NCI-H2107 (cell line): ENCODE measurements at places on chromosomes 4 and X.

DNA sequence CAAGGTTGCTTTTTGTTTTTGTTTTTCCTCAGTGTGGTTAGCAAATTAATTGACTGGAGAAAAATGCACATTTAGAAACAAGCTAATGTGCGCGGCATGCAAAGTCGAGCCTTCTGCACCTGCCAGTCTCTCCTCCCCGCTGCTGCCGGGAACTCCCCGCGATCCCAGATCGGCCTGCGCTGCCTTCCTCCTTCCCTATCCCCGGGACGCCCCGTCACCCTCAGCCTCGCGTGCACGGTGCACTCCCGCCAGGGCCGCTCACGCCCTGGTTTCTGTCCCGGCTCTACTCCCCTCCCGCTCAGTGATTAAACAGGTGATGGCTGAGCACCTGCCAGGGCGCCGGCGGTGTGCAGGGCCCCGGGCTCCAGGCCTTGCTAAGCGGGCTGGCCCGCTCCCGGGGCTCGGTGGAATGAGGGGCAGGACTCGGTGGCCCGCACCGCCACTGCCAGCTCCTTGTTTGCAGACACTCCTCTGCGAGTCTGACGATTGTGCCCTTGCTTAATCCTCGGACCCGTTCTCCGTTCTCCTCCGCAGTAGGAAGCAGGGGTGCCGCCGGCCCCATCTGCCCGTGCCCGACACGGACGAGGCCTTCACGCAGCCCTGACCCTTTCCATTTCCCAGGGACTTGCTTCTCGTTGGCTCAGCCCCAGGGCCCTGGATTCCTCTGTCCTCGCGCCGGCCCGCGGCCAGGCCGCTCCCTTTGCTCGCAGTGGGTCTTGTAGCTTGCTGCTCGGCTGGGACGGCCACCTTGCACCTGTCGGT is 143.4 kb downstream of the TRIML1 start:
- no peak for DNase-seq

DNA sequence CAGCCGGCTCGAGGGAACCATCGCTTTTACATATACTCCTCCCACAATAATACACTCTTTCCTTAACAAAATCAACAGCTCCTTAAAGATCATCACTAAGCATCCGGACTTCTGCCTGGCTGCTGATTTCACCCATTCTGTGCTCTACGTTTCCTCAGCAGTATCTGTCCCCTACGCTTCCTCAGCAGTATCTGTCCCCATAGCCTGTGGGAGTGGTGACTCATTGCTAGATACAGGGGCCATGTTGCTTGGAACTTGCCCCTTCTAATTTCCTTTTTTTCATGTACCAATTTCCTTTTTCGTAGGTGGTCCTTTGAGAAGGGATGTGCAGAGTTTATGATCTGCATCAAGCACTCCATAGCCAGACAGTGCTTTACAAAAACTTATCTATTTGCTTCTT is 18.6 kb downstream of the MAP3K15 start:
- no peak for DNase-seq

GRCh38 chr4:98481167-98481566 is 177.2 kb downstream of the TSPAN5 start:
- no peak for DNase-seq

GRCh38 chrX:54994099-54994498 is at the start of gene PFKFB1:
TSS of gene PFKFB1 (minus strand) at chrX:54994188. CDS start at chrX:54994007, 181 bp downstream.
- no peak for DNase-seq
